Epithelial cell of esophagus (primary cell): ENCODE measurements at places on chromosomes 3 and 15.

GRCh38 chr15:70241561-70242320 lies 144.0 kb upstream of the TLE3 start:
- DNase-seq = no peak

GRCh38 chr15:70220490-70221096 lies 122.9 kb upstream of the TLE3 start:
- no peak for DNase-seq

- no peak for DNase-seq
These were observed 152.0 kb downstream of the KLHL25 start for GRCh38 chr15:85642693-85643066.

- no peak for DNase-seq
These were observed 398.0 kb downstream of the NAALADL2 start for GRCh38 chr3:175257123-175257522.

- no peak for DNase-seq
These were observed 17.9 kb downstream of the RNF13 start for GRCh38 chr3:149830902-149831301.

DNA sequence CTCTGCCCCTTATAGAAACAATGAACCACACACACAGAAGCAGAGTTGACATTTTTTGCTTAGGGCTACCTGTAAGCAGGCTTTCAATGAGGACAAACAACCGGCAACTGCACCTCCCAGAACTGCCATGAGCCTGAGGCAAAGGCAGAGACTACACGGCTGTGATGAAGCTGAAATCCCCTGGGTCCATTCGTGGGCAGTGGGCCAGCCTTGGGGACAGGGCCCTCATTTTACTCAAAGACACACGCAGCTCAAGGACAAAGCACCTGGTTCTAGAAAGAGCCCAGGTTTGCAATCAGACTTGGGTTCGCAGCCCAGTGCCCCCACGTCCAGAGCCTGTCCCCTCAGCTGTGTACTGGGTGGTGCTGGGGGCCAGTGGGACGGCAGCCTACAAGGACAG lies 17.9 kb downstream of the FAM174B start:
- DNase-seq = no peak

DNA sequence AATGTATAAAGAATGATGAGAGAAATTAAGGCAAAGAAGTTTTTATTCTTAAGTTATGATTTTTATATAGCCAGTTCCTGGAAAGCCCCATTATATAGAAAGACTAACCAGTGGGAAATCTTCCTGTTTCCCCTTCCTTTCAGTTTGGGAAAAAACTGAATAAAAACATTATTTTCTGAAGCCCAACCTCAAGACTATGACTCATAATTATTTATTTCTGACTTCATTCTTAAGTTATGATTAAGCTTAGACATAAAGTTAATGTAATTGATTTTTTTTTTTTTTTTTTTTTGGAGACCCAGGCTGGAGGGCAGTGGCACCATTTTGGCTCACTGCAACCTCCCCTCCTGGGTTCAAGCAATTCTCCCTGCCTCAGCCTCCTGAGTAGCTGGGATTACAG lies 55.8 kb downstream of the TRPC1 start:
- no peak for DNase-seq

DNA sequence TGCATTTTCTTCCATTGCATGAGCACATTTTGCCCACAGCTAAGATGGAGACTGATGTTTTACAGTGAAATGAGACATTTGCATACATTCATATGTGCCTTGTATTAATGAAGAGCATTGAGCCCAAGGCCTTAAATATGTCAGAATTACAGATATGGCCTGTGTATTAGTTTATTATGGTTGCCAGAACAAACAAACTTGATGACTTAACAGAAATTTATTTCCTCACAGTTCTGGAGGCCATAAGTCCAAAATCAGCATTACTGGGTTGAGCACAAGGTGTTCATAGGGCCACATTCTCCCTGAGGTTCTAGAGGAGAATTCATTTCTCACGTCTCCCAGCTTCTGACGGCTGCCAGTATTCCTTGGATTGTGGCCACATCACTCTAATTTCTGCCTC lies 302.6 kb upstream of the TGFBR2 start:
- DNase-seq = no peak

- DNase-seq = no peak
These were observed 203.3 kb upstream of the AGTR1 start for GRCh38 chr3:148494451-148494850.

- DNase-seq = no peak
These were observed 159.1 kb downstream of the TIGIT start for GRCh38 chr3:114452937-114453336.

GRCh38 chr3:113272385-113272779 lies 61.0 kb downstream of the BOC start:
- no peak for DNase-seq

- DNase-seq = no peak
These were observed 100.6 kb upstream of the IGF1R start for GRCh38 chr15:98547741-98548138.

- DNase-seq = peak; percentile 20
These were observed 65.3 kb upstream of the FLNB start for GRCh38 chr3:57942872-57943283.

- DNase-seq = peak; percentile 54
These were observed 56.1 kb upstream of the CPNE4 start for GRCh38 chr3:132090921-132091320.

DNA sequence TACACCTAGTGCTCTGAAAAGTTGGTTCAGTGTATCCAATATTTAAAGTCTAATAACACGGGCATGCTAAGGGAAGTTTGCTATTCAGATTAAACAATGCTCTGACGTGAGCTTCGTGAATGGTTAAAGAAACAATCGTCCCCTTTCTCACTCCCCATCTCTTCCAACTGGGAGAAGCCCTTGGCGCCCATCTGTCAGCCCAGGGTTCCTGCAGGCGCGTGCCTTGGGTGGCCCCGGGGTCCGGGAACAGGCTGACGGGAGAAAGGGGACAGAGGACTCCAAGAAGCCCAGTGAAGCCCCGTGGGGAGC lies 413 bp downstream of the SEC22C start:
- DNase-seq = no peak

GRCh38 chr3:101252307-101252706 lies 68.1 kb downstream of the IMPG2 start:
- DNase-seq = peak; percentile 7

GRCh38 chr3:44076221-44076829 lies 165.4 kb upstream of the TOPAZ1 start:
- no peak for DNase-seq

DNA sequence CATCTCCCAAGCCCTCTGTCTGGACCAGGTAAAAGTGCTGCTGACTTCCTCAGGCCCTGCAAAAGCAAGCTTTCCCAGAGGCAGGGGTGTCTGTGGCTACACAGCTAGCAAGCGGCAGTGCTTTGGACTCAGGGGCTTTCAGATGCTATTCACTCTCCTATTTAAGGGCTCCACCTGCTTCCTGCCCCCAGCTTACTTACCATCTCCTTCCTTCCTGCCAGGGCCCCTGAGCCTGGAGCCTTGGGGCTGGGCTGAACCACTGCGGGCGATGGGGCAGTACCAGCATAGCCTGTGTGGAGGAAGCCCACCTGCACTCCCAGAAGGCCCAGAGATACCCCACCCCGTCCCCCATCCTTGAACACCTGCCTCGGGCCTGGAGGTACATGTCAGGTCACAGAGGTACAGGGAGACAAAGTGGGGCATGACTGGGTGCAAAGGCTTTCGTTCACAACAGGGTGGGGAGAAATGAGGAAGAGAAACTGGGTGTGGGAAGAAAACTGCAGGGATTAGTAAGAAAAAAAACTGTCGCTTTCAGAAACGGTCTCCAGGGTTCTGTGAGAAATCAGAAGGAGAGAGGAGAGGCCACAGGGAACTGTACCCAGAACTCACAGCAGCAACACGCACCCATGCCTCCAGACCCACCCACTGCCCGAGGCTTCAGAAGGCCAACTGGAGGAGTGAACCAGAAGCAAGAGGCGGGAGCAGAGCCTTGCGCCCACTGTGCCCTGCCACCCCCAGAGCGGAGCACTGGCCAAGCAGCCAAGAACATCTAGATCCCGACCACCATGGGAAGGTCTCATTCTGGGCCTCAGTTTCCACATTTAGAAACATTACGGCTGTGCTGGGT lies 49.5 kb downstream of the CCDC12 start:
- peak; percentile 42 for DNase-seq

GRCh38 chr3:152496286-152496685 lies 227.6 kb downstream of the MBNL1 start:
- no peak for DNase-seq

GRCh38 chr15:80404761-80405553 lies 775 bp downstream of the ARNT2 start:
- no peak for DNase-seq

DNA sequence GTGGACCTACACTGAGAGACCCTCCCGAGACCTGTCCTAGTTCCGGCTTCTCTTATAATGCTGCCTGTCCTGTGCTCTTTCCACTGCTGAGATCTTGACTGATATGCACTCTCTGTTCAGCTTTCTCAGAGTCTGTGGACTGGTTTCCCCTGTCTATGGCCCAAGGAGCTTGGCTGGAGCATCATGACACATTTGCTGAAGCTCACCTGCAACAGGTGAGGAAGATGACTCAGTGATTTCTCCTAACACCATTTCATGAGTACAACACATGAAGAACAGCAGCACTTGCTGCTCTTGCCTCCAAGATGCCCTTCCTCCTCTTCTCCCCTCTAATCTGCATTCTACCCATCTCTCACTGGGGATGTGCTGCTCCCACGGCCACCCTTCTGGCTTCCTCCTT lies 92.1 kb downstream of the DUT start:
- peak; percentile 82 for DNase-seq

DNA sequence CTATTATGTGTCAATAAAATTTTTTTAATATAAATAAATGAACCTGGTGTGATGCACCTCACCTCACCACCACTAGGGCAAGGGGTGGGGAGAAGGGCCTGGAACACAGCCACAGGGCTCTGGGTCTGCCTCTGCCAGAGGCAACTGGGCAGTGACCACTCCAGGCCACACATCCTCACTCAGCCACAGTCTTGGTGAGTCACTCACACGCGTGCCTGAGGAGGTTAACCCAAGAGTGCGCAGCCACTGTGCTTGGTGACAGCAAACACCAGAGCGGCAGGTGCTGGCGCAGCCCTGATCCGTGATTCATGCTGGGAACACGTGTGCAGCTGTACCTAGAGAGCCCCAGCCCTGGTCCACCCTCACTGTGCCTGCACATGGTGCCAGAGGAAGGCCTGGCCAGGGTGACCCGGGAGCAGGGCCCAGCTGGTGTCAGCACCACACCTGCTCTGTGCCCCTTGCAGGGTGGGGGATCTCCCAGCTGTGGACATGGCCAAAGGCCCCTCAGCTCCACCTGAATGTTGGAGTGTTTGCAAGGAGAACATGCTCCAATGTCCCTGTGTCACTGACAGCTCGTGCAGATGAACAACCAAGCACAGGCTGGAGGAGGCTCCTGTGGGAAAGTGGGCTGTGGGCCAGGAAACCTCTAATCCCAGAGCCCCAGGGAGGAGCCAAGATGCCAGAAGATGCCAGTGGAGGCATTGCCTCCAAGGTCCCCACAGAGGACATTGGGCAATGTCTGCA lies 2.1 kb downstream of the SLC41A3 start:
- peak; percentile 84 for DNase-seq

- no peak for DNase-seq
These were observed 5.4 kb downstream of the IQCF6 start for GRCh38 chr3:51773529-51774056.

- peak; percentile 78 for DNase-seq
These were observed 13.0 kb upstream of the MANF start for GRCh38 chr3:51371943-51372557.

DNA sequence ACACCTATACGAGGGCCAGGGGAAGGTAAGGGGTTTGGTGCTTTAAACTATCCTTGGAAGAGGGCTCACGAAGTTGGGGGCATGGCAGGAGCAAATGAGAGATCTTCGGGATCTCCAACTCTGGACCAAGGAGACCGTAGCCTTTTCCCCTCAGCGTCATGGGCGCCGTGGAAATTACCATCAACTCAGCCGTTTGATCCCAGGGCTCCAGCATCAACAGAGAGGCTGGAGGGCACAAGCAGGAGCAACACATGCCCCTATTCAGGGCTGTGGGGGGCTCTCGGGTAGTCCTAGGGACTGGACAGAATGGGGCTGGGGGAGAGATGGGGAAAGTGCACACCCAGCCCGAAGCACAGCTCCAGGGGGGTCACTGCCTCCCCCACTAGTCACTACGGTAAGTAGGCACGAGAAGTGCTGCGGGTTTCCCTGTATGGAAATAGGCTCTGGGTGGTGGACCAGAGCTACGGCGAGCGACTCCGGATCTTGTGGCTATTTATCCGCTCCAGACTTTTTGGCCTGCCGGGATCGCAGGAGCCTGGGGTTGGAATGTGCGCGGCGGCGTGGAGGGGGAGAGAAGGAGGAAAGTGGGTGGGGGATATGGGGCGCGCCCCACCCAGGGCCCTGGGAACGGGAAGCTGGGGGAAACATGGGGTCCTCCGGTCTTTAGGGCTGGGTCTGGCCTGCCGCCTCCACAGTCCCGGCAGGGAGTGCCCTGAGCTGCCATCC lies 539 bp upstream of the LAMB2 start:
- DNase-seq = peak; percentile 92

- no peak for DNase-seq
These were observed 570.2 kb downstream of the NTRK3 start for GRCh38 chr15:87686339-87686738.

DNA sequence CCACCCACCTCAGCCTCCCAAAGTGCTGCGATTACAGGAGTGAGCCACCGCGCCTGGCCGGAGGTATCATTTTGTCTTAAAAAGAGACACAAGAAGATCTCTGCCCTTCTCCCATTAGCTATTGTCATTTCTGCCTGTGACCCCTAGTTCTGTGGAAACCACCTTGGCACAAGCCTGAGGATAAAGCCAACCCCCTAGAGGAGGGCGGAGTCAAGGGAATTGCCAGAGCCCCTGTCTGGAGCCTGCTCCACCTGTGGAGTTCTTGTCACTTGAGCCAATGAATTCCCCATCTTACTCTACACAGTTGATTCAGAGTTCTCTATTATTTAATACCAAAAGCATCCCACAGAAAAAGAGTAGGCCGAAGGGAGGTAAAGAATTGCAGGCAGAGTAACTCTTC lies 34.9 kb upstream of the KLHL6 start:
- no peak for DNase-seq

DNA sequence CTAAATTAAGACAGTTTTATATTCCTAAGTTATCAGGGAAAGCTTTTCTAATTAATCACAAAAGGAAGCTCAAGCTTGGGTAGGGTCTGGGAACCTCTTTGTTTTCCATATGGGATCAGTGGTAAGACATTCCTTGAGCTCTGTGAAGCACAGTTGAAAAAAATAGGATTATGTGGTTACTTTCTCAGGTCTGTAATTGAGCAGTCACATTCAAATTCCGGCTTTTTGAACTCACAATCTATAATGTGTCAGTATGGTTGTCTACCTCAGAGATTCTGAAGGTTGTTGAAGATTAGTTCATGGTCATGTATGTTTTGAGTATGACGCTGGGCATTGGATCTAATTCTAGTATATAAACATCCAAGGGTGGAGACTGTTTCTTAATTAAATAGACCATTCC lies 364.5 kb downstream of the LPP start:
- no peak for DNase-seq

GRCh38 chr3:177440456-177441104 lies 243.3 kb upstream of the TBL1XR1 start:
- peak; percentile 50 for DNase-seq

- no peak for DNase-seq
These were observed 66.2 kb downstream of the MCTP2 start for GRCh38 chr15:94297558-94297957.

- DNase-seq = peak; percentile 2
These were observed 669.5 kb downstream of the SQOR start for GRCh38 chr15:46304321-46304720.

GRCh38 chr3:127102188-127102520 lies 90.8 kb upstream of the PRR23E start:
- DNase-seq = no peak

- peak; percentile 3 for DNase-seq
These were observed 405.9 kb upstream of the LMCD1 start for GRCh38 chr3:8095724-8096123.

- DNase-seq = no peak
These were observed 81.0 kb upstream of the TNIK start for GRCh38 chr3:171541181-171541580.
